ENCODE measurements at places on chromosomes 2 and 18. TPM values are rescaled to one million over a fixed set of nuclear protein-coding genes. Genes with fewer than 3 reads are reported as not detected.

UGT1A3 gene
- not detected for total RNA-seq

NEU2 gene
- not detected for total RNA-seq

UGT1A5 gene
- not detected for total RNA-seq

SMIM21 gene
- total RNA-seq: not detected

- H3K27ac ChIP-seq: no peak overlapping the region
- H3K36me3 ChIP-seq: no peaks in the 10 kb centered on the region
- no peaks in the 10 kb centered on the region for H3K4me1 ChIP-seq
- DNase-seq: peak; percentile 35
- no peak overlapping the region for H3K4me3 ChIP-seq
Observed at GRCh38 chr2:3173031-3173430, 204.6 kb downstream of the EIPR1 start.

DNA sequence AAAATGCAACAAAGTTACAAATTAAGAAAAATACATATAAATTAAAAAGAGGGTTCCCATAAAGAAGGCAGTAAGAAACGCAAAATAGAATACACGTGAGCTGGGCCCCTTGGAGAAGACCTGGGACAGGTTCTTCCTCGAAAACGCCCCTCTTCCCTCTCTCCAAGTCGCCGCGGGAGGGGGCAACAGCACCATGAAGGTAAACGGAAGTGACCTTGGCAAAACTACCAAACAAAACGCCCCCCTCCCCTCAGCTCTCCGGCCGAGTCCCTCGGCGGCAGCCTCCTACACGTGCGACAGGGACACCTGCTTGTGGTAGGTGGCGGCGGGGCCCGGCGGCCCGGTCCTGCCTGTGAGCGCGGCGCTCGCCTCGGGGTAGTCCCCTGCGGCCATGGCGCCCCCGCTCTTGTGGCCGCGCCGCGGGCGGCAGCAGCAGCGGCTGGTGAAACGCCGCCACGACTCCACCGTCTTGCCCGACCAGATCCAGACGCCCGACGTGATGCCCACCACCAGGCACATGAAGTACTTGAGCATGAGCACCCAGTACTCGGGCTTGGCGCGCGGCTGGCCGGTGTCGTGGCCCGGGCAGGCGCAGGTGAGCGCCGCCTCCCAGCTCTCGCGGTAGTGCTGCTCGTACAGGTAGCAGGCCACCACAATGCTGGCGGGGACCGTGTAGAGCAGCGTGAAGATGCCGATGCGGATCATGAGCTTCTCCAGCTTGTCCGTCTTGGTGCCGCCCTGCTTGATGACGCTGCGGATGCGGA, 2.8 kb downstream of the FZD5 start:
- H3K36me3 ChIP-seq: peaks cover 28% of the 10 kb centered on the region
- H3K27me3 ChIP-seq: no peaks in the 10 kb centered on the region
- peak; percentile 72 for DNase-seq
- H3K4me1 ChIP-seq: peaks cover 27% of the 10 kb centered on the region
- peak overlapping the region; percentile 63 for H3K4me3 ChIP-seq
- H3K27ac ChIP-seq: peak overlapping the region; percentile 31

- H3K4me1 ChIP-seq: no peaks in the 10 kb centered on the region
- H3K27me3 ChIP-seq: no peaks in the 10 kb centered on the region
- no peak overlapping the region for H3K27ac ChIP-seq
Observed at GRCh38 chr2:196219671-196220070, 48.3 kb upstream of the STK17B start.

GRCh38 chr18:56402872-56403516, 235.4 kb downstream of the TXNL1 start:
- H3K4me3 ChIP-seq: no peak overlapping the region
- H3K4me1 ChIP-seq: no peaks in the 10 kb centered on the region
- no peaks in the 10 kb centered on the region for H3K36me3 ChIP-seq
- H3K27me3 ChIP-seq: no peaks in the 10 kb centered on the region
- no peak for DNase-seq

DNA sequence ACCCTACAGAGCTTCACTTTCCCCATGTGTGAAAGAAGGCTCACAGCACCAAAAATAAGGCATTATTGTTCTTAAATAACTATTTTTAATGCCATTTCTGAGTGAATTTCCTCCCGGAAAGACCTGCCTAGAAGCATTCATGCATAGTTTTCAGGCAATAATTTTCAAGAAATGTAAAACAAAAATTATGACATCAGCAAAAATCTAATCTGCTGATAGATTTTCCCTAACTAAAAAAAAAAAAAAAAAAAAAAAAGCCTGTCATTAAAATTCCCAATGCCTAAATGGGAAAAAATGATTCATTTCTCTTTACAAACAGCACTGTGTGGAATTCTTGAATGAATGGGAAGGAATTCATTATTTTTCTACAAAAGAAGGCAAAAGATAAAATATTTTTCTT, 35.4 kb downstream of the ABCB11 start:
- H3K27me3 ChIP-seq: no peaks in the 10 kb centered on the region
- H3K27ac ChIP-seq: no peak overlapping the region
- H3K4me3 ChIP-seq: no peak overlapping the region

DNA sequence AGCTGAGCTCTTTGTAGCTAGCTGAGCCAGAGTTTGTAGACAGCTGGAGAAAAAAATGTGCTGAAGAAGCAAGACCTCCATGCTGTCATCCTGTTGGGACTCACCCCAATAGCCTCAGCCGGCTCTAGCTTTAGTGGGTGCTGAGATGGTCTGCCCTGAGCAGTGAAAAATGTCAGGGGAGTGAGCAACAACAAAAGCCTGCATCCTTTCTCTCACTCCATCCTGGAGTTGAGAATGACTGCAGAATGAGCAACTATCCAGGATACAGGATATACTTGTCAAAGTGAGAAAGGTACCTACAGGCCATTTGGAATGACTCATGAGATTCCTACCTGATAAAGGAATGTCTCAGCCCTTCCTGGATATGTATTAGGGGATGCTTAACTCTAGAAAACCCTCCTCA, 146.1 kb upstream of the DLX2 start:
- peaks cover 4% of the 10 kb centered on the region for H3K4me1 ChIP-seq
- DNase-seq: no peak

- no peaks in the 10 kb centered on the region for H3K27me3 ChIP-seq
- peaks cover 7% of the 10 kb centered on the region for H3K4me1 ChIP-seq
- DNase-seq: no peak
- no peak overlapping the region for H3K27ac ChIP-seq
- H3K4me3 ChIP-seq: no peak overlapping the region
Observed at GRCh38 chr18:58542426-58543159, 86.3 kb downstream of the ALPK2 start.

GRCh38 chr2:28047681-28048080, 157.2 kb downstream of the BABAM2 start:
- no peaks in the 10 kb centered on the region for H3K27me3 ChIP-seq
- no peak overlapping the region for H3K4me3 ChIP-seq
- no peak for DNase-seq
- H3K36me3 ChIP-seq: no peaks in the 10 kb centered on the region

DNA sequence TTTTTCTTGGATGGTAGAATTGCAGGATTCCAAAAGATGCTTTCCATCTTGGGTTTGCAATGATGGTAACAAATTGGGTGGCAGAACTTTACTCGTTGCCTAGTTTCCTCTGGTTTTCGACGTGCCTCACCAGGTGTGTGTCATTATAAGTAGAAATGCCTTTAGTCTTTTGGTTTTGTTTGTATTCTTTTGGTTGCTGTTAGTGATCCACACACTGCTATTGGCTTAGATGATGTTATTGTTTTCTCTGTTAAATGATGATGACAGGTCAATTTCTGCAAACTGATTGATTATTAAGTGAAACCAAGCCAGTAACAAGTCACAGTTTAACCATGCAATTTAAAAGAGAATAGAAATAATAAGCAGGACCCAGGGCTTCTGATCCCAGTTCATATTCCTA, 6.1 kb upstream of the LAMA3 start:
- no peak overlapping the region for H3K27ac ChIP-seq
- H3K27me3 ChIP-seq: peaks cover 7% of the 10 kb centered on the region
- no peaks in the 10 kb centered on the region for H3K36me3 ChIP-seq
- DNase-seq: no peak
- no peak overlapping the region for H3K4me3 ChIP-seq
- H3K4me1 ChIP-seq: no peaks in the 10 kb centered on the region

DNA sequence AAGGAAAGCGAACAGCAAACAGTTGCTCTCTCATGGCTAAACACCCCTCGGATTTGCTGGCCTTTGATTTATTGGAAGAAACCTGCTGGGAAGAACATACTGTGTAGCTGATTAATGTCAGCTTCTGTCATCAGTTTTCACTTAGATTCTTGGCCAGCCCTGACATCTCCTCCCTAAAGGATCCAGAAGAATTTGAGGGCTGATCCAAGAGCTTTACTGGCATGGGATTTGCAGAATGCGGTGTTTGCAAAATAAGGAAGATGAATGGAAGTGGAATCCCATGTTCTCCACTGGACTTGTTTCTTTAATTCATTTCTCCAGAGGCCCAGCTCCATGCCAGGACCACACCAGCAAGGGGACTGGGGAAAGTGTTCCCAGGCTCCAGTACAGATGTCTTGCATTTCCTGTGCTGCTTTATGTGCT, 80.5 kb downstream of the RDH14 start:
- H3K27ac ChIP-seq: no peak overlapping the region
- H3K4me3 ChIP-seq: no peak overlapping the region
- H3K36me3 ChIP-seq: no peaks in the 10 kb centered on the region
- no peaks in the 10 kb centered on the region for H3K4me1 ChIP-seq

- no peaks in the 10 kb centered on the region for H3K27me3 ChIP-seq
- H3K36me3 ChIP-seq: no peaks in the 10 kb centered on the region
- no peak for DNase-seq
- no peaks in the 10 kb centered on the region for H3K4me1 ChIP-seq
- no peak overlapping the region for H3K27ac ChIP-seq
Observed at GRCh38 chr2:40102447-40102846, 323.4 kb upstream of the THUMPD2 start.

DNA sequence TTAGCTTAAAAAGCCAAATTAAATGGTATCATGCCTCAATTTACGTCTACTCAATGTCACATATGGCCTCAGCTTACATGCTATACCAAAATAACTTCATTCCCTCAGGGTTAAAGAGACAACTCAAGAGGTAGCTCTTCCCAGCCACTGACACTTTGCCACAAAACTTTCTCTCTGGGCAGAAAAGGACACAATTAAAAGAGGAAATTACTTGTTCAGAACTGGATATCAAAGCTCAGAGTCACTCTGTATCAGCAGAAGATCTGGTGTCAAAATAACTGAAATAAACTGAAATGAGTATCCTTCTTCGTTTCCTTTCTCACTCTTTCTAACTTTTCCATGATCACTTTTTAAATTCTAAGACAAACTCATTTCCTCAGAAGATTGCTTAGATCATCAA, 108.7 kb downstream of the ZNF521 start:
- no peaks in the 10 kb centered on the region for H3K36me3 ChIP-seq
- H3K27ac ChIP-seq: no peak overlapping the region
- peaks cover 10% of the 10 kb centered on the region for H3K4me1 ChIP-seq

DNA sequence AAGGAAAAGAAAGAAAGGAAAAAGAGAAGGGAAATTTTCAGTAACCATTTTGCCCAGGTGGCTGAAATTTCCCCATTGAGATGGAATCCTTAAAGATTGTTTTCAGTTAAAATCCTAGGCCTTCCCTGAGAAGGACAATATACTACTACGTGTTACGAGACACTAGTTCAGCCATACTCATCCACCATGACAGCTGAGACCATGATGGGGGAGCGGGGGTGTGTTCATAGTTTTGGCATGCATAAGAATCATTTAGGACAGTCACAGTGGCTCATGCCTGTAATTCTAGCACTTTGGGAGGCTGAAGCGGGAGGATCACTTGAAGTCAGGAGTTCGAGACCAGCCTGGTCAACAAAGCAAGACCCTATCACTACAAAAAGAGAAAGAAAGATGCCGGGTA, 28.0 kb downstream of the PLA2R1 start:
- H3K4me1 ChIP-seq: no peaks in the 10 kb centered on the region
- H3K36me3 ChIP-seq: no peaks in the 10 kb centered on the region
- no peak overlapping the region for H3K27ac ChIP-seq
- no peak overlapping the region for H3K4me3 ChIP-seq
- no peaks in the 10 kb centered on the region for H3K27me3 ChIP-seq

- DNase-seq: no peak
- peaks cover 8% of the 10 kb centered on the region for H3K36me3 ChIP-seq
- no peak overlapping the region for H3K4me3 ChIP-seq
- H3K27me3 ChIP-seq: no peaks in the 10 kb centered on the region
- H3K27ac ChIP-seq: no peak overlapping the region
- H3K4me1 ChIP-seq: peaks cover 26% of the 10 kb centered on the region
Observed at GRCh38 chr2:241505086-241505780, 3.2 kb downstream of the STK25 start.

DNA sequence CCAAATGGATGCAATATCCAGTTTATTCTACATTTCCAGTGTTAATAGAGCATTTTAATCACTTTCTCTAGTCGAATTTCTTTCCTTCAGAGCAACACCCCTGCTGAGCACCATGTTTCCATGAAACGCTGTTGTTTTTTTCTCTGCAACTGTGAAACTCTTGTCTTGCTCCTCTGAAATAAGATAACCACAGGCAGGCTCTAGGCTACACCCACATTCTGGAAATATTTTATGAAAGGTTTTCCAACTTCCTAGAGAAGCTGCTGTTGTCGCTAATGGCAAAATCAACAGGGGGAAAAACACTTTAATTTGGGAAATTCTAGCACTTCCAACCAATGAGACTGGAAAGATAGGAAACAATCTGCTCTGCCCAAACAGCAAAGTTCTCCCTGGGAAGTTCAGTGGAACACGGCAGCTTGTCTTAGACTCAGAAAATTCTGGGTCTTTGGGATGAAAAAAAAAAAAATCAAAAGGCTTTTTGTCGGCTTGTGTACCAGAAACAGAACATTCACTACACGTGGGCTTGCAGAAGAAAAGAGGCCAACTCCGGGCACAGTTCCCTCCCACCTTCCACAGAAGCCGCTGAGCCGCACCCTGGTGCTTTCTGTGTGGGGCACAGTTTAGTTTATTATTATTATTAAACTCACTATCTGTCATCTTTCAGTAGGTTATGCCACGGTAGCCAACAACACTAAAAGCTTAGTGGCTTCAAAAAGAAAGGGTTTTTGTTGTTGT, 98.7 kb downstream of the MMADHC start:
- DNase-seq: no peak
- no peaks in the 10 kb centered on the region for H3K36me3 ChIP-seq
- H3K4me3 ChIP-seq: no peak overlapping the region
- no peaks in the 10 kb centered on the region for H3K4me1 ChIP-seq
- peaks cover 8% of the 10 kb centered on the region for H3K27me3 ChIP-seq

- H3K27ac ChIP-seq: peak overlapping the region; percentile 42
- peaks cover 14% of the 10 kb centered on the region for H3K4me1 ChIP-seq
- no peak overlapping the region for H3K4me3 ChIP-seq
- no peaks in the 10 kb centered on the region for H3K27me3 ChIP-seq
- H3K36me3 ChIP-seq: no peaks in the 10 kb centered on the region
- DNase-seq: no peak
Observed at GRCh38 chr18:48868468-48869466, 82.0 kb downstream of the SMAD7 start.

DNA sequence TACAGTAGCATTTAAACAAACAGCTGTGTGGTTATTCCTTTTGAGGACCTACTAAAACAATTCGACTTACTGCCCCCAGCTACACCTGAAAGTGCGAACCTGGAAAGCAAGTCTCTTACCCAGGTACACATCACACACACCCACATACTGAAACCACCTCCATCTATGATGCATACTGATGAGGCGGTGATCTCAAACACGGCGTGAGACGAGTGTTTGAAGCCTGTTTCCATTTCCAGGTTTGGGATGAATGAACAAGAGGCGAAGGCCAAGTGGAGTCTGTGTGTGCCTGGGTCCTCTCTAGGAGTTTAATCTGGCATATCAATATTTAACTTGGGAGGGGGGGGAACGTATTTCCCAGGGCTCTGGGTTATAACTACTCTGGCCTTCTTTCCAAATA, 1.6 kb downstream of the TMEM185B start:
- H3K4me3 ChIP-seq: no peak overlapping the region
- no peaks in the 10 kb centered on the region for H3K27me3 ChIP-seq
- H3K36me3 ChIP-seq: no peaks in the 10 kb centered on the region
- peaks cover 32% of the 10 kb centered on the region for H3K4me1 ChIP-seq
- no peak for DNase-seq

Measured in upper lobe of right lung (tissue), 1 donor.